ENCODE measurements at places on chromosomes 12 and 14. TPM values are rescaled to one million over a fixed set of nuclear protein-coding genes. Genes with fewer than 3 reads are reported as not detected.

SLC38A6 gene
- 3.5 TPM for total RNA-seq

- H3K27me3 ChIP-seq, result peaks cover 11% of the 10 kb centered on the region
- no peaks in the 10 kb centered on the region for H3K36me3 ChIP-seq
- no peaks in the 10 kb centered on the region for H3K4me1 ChIP-seq
Measured at GRCh38 chr12:30169839-30170591, 386.3 kb upstream of the TMTC1 start.

- H3K4me1 ChIP-seq, result peaks cover 22% of the 10 kb centered on the region
- peak; percentile 52 for DNase-seq
- no peaks in the 10 kb centered on the region for H3K36me3 ChIP-seq
- no peaks in the 10 kb centered on the region for H3K27me3 ChIP-seq
- peak overlapping the region; percentile 70 for H3K4me3 ChIP-seq
Measured at GRCh38 chr12:123532808-123533649, 490 bp downstream of the RILPL1 start.

DNA sequence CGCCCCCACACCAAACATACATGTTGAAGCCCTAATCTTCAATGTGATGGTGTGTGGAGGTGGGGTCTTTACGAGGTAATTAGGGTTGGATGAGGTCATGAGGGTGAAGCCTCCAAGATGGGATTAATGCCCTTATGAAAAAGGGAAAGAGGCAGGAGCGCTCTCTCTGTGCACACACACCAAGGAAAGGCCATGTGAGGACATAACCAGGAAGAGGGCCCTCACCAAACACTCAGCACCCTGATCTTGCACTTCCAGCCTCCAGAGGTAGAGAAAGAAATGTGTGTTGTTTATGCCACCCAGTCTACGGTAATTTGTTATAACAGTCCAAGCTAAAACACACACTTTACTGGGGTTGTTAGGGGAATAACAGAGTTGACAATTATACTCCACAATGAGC lies 14.6 kb upstream of the PITPNM2 start:
- H3K4me3 ChIP-seq, result no peak overlapping the region
- H3K36me3 ChIP-seq, result peaks cover 27% of the 10 kb centered on the region
- H3K27ac ChIP-seq, result no peak overlapping the region
- no peaks in the 10 kb centered on the region for H3K27me3 ChIP-seq
- no peaks in the 10 kb centered on the region for H3K4me1 ChIP-seq

SERPINA10 gene
- not detected for total RNA-seq

TROAP gene
- 0.75 TPM for total RNA-seq

DNA sequence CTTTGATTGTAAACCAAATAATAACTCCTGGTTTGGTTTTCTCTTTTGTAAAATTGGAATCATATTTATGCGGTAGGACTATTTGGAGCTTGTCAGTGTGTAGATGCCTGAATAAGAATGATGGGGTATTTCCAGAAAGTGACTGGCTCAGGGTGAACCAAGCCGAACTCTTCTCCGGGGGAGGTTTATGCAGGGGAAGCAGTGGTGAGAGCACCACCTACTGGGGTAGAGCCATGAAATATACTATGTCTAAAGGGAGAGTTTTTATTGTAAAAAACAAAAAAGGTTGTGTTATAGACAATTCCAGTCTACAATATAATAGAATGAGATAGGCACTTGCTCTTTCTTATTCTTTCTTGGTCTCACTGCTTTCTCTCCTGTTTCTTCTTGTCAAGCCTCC lies 222.9 kb upstream of the SLC16A7 start:
- H3K27ac ChIP-seq, result no peak overlapping the region
- no peak for DNase-seq
- H3K4me3 ChIP-seq, result no peak overlapping the region
- no peaks in the 10 kb centered on the region for H3K36me3 ChIP-seq
- H3K27me3 ChIP-seq, result no peaks in the 10 kb centered on the region

RIMKLB gene
- total RNA-seq, result 8.5 TPM
